ENCODE measurements at places on chromosomes 7 and 10.

- peak; percentile 83 for DNase-seq
Observed at GRCh38 chr10:11757454-11757820, 15.3 kb downstream of the ECHDC3 start.

GRCh38 chr7:156378806-156379205 is 261.8 kb upstream of the RNF32 start:
- DNase-seq: no peak

DNA sequence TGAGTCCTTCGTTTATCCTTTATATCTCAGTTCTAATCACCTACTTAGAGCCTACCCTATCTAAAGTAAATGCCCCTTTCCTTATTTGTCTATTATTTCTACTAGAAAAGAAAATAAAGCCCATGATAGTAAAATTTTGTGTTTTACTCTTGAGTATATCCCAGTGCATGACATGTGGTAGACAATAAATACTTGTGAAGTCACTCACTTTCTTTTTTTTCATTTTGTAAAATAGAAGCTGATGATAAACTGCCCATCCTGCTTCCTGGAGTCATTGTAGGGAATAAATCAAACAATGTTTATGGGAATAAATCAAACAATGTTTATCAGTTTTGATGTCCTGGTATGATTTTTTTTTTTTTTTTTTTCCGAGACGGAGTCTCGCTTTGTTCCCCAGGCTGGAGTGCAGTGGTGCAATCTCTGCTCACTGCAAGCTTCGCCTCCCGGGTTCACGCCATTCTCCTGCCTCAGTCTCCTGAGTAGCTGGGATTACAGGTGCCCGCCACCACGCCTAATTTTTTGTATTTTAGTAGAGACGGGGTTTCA is 36.1 kb downstream of the BTRC start:
- DNase-seq: no peak

- DNase-seq: no peak
Observed at GRCh38 chr10:102935505-102935904, 17.4 kb downstream of the CNNM2 start.

- DNase-seq: no peak
Observed at GRCh38 chr10:3552281-3552680, 232.7 kb downstream of the KLF6 start.

GRCh38 chr10:23395017-23395416 is 43.9 kb upstream of the OTUD1 start:
- no peak for DNase-seq

DNA sequence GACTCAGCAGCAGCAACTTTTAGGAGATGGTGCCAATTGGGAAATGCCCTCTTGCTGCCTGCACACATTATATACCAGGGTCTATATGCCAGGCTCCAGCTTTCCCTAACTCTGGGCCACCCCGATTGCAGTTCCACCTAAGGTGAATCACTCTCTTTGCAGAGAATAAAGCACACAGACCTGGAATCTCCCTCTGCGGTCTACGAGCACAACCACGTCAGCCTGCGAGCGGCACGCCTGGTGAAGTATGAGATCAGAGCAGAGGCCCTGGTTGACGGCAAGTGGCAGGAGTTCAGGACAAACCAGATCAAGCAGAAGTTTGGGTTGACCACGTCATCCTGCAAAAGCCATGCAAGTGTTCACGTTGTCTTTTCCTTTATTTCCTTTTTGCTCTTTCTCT is 38.2 kb upstream of the PLEKHA1 start:
- DNase-seq: no peak

DNA sequence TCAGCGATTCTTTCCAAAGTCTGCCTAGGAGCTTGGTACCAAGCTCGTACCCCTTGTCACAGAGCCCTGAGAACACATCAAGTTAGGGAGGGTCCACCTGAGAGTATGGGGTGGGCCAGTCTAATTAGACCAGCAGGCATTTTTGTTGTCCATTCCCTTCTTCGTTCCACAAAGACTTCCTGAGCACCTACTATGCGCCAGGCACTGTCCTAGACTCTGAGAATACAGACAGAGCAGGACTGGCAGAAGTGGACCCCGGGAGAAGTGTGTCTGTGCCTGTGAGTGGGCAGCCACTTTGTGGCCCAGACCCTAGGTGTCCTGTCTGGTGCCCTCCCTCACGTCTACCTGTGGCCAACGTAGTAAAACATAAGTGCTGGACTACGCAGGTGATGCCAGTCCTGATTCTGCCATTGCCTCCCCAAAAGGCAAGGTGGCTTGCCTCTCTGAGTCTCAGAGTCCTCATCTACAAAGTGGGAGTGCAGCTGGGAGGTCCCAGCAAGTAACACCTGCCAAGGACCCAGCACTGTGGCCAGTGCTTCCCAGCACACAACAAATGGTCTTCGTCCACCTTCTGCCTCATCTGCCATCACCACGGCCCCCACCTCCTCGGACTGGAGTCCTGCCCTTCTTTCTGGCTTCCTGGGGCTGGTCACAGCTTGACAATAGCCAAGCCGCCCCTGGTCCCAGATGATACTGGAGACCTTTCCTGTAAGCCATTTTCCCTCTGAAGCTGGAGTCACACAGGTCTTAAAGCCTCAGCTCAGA is 54.3 kb upstream of the DUSP5 start:
- no peak for DNase-seq

DNA sequence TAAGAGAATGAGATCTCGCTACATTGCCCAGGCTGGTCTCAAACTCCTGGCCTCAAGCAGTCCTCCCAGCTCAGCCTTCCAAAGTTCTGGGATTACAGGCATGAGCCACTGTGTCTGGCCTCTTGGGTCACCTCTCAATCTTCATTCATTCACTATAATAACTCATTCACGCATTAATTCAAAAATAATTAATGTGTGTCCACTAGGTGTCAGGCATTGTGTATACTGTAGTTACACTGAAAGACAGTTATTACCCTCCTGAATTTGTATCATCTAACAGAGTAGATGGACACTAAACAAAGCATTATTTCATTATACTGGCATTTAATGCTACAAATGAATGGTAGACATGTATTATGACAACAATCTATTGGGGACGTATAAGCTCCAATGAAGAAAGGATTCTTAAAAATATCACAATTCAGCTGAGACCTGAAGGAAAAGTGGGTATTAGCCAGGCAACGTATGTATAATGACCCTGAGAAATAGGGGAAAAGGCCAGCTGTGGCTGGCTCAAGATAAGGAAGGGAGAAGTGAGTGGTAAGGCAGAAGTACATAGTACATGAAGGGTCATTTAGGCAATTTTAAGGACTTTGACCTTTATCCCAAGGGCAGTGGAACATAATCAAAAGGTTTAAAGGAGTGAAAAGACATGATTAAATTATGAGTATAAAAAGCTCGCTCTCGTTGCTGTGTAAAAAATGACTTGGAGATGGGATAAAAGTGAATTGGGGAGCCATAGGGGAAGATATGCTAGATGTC is 150.7 kb downstream of the BTAF1 start:
- no peak for DNase-seq

- DNase-seq: no peak
Observed at GRCh38 chr7:29538389-29538788, 25.2 kb upstream of the PRR15 start.

DNA sequence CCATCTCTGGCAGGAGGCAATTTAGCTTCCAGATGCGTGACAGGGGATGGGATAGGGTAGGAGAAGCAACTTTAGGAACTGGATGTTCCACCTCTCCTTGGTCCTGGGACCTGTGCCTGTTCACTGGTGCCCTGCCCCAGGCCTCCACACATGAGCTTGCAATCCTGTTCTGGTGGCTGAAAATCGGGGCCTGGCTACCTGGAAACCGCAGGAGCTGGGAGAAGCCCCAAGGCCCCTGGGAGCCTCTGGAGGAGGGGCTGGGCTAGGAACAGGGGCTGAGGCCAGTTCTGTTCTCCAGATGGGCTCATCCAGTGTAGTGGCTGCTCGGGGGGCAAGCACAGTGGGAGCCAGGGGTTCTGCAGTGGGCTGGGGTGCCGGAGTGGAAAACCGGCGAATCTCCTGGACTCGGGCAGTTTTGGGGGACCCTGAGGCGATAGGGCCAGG is 5.3 kb upstream of the MYOZ1 start:
- no peak for DNase-seq

DNA sequence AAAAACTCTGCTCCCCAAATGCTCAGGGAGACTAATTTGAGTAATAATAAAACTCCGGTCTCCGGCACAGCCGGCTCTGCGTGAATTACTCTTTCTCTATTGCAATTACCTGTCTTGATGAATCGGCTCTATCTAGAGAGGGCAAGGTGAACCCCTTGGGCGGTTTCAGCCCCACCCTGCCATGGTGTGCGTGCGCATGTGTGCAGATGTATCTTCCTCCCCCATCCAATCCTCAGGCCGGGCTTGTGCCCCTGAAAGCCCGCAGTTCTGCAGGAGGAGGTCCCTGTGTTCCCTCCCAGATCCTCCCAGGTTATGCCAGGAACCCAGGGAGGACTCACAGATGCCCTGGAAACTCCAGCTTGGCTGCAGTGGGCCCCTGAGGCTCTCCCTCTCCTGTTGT is 48.3 kb upstream of the MYL10 start:
- no peak for DNase-seq

GRCh38 chr7:129311429-129311828 is 86.6 kb downstream of the AHCYL2 start:
- DNase-seq: no peak

GRCh38 chr10:93383562-93383981 is 98.6 kb downstream of the MYOF start:
- DNase-seq: peak; percentile 91

DNA sequence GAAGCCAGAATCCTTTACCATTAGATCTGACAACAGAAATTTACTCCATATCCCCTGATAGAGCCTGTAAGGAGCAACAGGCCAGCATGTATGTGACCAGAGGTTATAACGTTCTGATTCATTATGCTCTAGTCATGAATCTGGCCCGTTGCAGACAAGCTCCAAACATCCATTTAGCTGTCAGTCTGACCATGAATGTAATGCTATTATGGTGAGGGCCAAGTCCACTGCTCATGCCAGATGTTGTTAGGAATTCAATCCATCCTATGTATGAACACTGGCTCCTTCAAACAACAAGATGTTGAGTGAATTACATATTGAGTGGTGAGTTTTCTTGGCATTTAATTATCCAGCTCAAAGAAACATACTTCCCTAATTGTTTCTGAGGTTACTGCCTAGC is 610.1 kb upstream of the ANKRD30A start:
- no peak for DNase-seq

All from astrocyte of the spinal cord (primary cell).